NCI-H1436 treated with DMSO at 0.1 percent for 48 hours (cell line): ENCODE measurements at places on chromosomes 12 and 14.

- DNase-seq = no peak
These were observed 180.6 kb downstream of the AKAP6 start for GRCh38 chr14:32509632-32510187.

DNA sequence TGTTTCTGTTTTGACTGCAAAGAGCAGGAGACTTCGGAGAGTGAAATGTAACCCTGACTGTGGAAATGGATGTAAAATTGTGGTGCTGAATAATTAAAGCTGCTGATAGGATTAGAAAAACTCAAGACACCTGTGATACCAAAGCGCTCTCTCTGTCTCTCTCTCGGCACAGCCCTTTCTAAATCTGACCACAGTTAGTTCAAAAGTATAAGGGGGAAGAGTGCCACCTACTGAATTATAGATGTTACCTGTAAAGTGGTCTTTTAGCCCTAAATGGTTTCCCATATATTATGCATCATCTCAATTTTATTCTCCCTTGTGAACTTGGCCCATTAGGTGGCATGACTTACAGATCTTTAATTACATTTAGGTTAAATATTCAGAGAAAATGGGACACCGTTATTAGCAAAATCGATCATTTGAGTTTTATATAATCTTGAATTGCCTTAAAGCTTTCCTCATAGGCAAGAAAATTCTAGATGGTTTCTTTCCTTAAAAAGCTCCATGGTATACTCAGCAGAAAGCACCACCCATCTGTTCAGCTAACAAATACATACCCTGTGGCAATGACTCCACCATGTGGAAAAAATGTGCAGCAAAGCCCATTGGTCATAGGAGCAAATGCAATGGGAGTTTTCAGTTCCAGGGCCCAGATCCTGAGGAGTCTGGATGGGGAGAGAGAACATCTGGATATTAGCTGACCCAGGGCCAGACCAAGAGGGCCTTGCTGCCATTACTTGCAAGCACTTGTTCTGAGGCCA is 18.1 kb downstream of the RFC5 start:
- DNase-seq = no peak

- no peak for DNase-seq
These were observed 10.8 kb downstream of the ALDH2 start for GRCh38 chr12:111777345-111778045.

DNA sequence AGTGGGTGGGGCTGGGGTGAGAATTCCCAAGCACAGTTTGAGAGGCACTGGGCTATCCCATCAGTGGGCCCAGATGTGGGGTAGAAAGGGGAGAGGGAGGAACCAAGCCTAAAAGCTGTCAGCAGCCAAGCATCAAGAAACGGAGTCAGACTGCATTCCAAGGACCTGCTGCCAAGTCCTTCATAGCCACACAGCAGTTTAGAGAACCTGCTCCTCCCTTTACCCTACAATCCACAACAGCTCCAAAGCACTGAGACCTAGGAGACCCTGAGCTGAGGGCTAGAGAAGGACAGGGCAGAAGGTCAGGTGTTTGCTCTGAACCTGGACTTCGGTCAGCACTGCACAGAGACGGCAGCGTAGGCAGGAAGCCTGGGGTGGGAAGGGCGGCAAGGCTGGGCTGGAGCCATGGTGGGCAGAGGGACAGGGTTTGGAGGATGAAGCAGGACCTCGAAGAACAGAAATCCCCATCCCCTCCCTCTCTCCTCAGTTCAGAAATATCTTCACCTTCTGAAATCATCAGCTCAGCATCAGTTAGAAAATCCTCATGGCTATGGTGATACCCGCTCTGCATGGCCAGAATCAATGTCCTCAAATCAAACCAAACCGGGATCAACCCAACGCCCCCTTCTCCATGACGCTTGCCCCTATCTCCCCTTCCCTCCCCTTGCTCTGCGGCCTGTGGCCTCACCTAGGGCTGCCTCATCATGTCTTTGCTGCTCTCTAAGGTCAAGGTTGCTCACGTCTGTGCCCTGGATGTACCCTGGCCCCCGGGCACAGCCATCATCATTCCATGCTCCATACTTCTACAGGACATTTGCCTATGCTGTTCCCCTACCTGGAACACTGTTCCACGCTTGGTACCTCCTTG is 12.9 kb upstream of the SERPINA4 start:
- DNase-seq = no peak

GRCh38 chr14:68261092-68261842 is 441.7 kb downstream of the RAD51B start:
- no peak for DNase-seq

GRCh38 chr12:40473962-40474361 is 218.3 kb upstream of the CNTN1 start:
- no peak for DNase-seq

DNA sequence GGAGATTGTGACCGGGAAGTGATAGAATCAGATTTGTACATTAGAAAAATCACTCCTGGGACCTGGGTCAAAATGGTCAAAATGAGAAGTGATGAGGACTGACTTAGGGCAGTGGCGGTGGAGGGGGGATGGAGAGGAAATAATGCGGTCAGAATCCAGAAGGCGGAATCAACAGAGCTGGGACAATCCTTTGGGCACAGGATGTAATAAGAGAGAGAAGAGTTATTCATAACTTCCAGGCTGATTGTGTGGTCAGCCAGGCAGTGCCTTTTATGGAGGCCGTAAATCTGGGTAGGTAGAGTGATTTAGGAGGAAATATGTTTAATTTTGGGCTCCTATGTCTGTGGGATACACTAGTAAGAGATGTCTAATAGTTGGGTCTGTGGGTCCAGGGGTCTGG is 21.6 kb downstream of the FBXL14 start:
- no peak for DNase-seq

- no peak for DNase-seq
These were observed 200.5 kb downstream of the GXYLT1 start for GRCh38 chr12:41944216-41944615.

DNA sequence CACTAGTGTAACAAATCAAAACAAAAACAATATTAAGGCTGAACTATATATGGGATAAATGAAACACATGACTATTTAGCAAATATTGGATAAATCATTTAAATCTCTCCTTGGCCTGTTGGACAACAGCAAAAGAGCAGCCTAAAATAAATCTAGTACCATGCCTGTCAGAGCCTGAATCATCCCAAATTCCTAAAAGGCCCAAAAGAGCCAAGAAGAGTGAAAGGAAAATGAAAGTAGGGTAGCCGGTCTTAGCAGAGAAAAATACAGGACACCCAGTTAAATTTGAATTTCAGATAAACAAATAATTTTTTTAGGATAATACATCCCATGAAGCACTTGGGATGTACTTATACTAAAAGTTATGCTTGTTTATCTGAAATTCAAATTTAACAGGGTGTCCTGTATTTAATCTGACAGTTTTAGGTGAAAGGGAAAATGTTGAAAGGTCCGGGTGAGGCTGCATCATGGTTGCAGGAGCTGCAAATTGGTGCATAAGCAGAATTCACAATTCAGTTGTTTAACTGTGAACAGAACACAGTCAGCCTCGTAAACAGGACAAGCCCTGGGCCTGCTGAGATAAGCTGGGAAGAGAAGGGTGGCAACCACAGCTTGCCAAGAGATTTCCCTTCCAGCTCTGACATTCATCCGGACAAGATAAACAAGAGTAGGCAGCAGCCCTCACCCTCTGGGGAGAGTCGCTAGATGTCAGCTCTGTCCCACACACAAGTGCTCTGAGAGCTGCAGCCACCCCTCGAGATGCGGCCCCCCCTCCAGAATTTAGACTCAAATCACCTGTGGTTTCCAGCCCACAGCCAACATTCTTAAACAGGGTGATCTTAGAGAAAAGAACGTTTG is 30.3 kb downstream of the DMAC2L start:
- DNase-seq = no peak

DNA sequence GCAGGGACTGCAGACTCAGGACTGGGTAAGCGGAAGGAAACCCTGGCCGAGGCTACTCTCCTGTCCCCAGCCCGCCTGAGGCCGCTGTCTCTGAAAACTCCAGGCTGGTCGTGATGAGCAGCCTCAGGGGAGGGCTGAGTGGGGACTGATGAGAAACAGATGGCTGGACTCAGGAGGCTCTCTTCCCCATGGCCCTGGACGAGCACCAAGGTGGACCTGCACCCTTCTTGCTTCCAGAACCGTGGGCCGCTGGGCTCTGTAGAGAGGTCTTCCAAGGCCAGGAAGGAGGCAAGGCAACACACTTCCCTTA is 1.1 kb downstream of the TEX22 start:
- DNase-seq = no peak

GRCh38 chr12:47385653-47386052 is 305.9 kb upstream of the AMIGO2 start:
- DNase-seq = no peak

GRCh38 chr12:93468008-93468371 is 676 bp downstream of the MRPL42 start:
- no peak for DNase-seq

DNA sequence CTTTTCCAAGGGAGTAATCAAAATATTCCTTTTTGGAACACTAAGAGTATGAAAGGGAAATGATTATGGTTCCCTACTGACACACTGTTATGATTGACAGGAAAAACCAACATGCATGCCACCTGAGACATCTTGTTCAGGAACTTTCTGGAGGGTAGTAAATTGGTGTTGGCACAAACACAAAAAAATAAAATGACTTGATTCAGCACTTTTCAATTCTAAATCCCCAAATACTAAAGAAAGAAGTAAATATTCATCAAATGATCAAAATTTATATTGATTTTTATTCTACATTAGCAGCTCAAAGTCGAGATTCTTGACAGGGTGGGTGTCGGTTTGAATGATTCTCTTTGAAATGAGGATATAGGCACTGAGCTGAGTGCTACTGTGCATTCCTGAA is 271.4 kb upstream of the NPAS3 start:
- no peak for DNase-seq

- DNase-seq = no peak
These were observed 8.8 kb upstream of the CHGA start for GRCh38 chr14:92914087-92914656.

- no peak for DNase-seq
These were observed 17.4 kb upstream of the ZDHHC17 start for GRCh38 chr12:76746516-76746915.

GRCh38 chr12:33671676-33672075 is 232.1 kb upstream of the SYT10 start:
- no peak for DNase-seq

GRCh38 chr14:92352158-92352985 is 29.4 kb downstream of the SLC24A4 start:
- DNase-seq = no peak

DNA sequence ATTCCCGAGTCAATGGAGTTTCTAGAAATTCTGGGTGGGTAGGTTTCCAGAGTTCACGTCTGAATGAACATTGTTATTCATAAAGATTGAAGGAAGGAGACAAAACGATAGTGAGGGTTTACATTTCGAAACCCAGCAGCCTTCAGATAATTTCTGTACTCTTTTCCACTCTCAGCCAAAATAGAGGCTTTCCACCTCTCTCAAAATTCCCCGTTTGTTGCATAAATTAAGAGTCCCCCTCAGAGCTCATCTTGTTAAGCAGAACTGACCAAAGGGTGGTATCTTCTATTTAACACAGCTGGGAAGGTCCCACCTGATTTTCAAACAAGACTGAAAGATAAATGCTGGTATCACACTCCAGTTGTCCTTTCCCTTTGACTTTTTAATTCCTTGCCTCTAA is 21.5 kb upstream of the YARS2 start:
- no peak for DNase-seq

GRCh38 chr14:32785585-32785984 is 153.1 kb upstream of the NPAS3 start:
- DNase-seq = no peak

- DNase-seq = no peak
These were observed 708 bp downstream of the FAR2 start for GRCh38 chr12:29149691-29150281.

DNA sequence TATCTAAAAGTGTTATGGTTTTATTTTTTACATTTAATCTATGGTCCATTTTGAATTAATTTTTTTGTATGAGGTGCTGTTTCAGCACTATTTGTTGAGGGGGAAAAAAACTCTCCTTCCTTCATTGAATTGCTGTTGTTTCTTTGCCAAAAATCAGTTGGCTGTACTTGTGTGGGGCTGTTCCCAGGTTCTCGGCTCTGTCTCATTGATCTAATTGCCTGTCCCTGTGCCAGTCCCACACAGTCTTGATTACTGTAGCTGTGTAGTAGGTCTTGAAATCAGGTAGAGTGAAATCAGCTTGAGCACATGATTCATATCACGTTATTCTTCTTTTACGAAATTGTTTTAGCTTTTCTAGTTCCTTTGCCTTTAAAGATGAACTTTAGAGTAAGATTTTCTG is 109.7 kb downstream of the ADGRD1 start:
- no peak for DNase-seq

DNA sequence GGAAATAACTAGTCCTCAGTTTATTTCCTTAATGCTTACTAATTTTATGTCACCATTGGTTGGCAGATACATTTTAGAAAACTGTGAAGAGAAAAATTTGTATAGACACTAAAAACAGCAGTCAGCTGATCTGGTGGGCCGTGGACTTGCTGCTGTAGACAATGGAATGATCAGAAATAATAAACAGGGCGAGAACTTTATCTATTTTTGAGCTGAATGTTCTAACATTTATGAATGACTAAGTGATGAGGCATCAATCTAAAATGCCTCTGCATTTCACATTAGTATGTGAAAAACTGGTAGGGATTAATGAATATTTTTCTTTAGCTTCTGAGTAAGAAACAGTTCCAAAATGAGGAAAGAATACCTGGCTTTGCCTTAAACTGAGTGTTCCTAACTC is 24.8 kb upstream of the PKP2 start:
- DNase-seq = no peak

DNA sequence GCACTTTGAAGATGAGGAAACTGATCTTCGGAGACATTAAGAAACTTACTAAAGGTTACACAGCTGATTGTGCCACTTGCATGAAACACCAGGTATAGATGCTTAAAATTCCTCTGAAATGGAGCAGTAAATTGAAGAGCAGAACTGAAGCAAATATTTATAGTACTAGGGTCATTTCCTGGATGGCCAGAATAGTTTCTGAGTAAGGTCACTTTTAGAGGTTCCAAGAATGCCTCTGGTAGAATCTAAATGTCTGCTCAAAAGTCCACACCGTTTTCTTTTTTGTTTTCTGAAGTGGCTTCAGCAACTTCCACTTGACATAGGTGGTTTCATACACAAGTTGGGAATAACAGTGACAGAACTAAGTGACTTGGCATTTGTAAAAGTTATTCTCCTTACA is 19.4 kb downstream of the TPH2 start:
- DNase-seq = no peak

GRCh38 chr14:102998393-102998792 is 59.0 kb downstream of the CDC42BPB start:
- no peak for DNase-seq

GRCh38 chr14:99596071-99596627 is 7.9 kb downstream of the CCDC85C start:
- DNase-seq = no peak
